ENCODE measurements at places on chromosomes 12 and 14. TPM values are rescaled to one million over a fixed set of nuclear protein-coding genes. Genes with fewer than 3 reads are reported as not detected.

GRCh38 chr14:75723716-75724115 lies 62.7 kb downstream of the TTLL5 start:
- no peak for DNase-seq

GRCh38 chr12:14884458-14884878 lies 1.2 kb downstream of the MGP start:
- peak; percentile 82 for DNase-seq

DNA sequence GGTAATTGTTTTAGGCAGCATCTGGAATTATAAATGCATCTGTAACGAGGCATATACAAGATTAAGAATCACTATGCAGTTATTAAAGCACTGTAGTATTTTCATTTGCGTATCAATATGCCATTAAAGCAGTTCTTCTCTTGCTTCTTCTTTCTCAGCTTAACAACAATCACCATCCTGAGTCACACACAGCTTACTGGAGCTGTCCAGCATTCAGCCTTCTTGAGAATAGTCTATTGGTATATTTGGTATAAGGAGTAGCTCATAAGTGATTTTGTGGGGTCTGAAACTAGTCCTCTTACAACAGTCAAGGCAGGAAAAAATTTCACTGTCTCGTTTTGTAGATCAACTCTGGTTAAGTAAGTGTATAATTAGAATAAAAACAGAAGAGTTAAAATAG lies 523.0 kb upstream of the FOXG1 start:
- no peak for DNase-seq

DNA sequence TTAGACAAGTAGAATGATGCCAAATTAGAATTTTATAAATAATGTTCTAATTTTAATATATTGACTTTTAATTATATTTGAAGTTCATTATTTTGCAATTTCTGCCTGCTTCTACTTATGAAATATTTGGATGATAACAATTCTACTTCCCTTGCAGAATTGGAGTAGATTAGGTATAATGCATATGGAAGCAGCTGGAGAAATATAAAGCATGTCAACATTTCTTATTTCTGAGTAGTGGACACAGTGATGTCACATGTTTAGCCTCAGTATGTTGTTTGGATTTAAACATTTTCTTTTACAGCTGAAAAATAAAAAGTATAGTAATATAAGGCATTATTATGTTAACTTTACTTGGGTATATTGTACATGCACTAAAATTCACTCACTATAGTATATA lies 344.2 kb upstream of the E2F7 start:
- no peak for DNase-seq

The GNB3 gene
- 2.0 TPM for total RNA-seq

The KRT78 gene
- total RNA-seq: not detected

The KRT3 gene
- total RNA-seq: not detected

The OVCH1 gene
- total RNA-seq: 0.20 TPM

Data from left lung (tissue), 14 donors.